Fibroblast of gingiva (primary cell): ENCODE measurements at places on chromosomes 6 and 20.

DNA sequence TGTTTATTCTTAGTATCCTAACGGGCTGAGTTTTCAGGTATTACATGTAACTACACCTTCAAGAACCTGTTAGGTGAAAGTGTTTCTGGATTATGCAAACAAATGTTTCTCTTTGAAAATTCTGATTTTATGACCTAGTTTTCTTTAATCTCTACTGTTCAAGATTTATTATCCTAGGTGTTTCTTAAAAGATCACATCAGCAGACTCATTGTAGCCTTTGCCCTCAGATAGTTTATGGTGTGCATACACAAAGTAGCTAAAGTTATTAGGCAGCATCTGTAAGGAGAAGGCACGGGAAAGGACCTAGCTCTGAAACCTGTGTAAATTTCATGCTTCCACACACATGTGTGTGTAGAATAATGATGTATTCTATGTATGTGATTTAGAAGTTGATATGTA is 21.7 kb downstream of the PANK2 start:
- DNase-seq, result no peak

- no peak for DNase-seq
These were observed 131.6 kb upstream of the NEDD9 start for GRCh38 chr6:11363881-11364576.

GRCh38 chr20:46870041-46870440 is 24.6 kb upstream of the EYA2 start:
- DNase-seq, result no peak

- no peak for DNase-seq
These were observed 134.1 kb upstream of the PREP start for GRCh38 chr6:105536961-105537360.

- DNase-seq, result no peak
These were observed 12.2 kb upstream of the ZBTB46 start for GRCh38 chr20:63843222-63843621.

GRCh38 chr20:47741669-47742608 is 43.3 kb downstream of the SULF2 start:
- DNase-seq, result no peak

GRCh38 chr6:12014873-12015149 is 2.7 kb downstream of the HIVEP1 start:
- no peak for DNase-seq

DNA sequence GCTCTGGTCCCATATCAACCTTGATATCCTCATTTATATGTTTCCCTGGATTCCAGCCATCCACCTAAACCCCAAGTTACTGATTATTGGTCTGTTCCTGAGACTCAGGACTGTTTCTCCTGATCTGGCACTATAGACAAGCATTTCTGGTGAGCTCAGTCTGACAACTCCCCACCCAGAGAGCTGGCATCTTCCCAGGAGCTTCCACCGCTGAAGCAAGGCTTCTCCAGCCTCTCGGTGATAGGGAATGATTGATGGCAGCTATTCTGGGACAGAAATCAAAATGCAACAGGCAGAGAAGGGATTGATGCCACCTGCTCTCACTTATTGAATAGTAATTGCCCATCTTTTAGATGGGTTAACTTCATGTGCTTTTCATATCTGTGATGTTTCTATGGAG is 169.7 kb upstream of the GGTLC1 start:
- no peak for DNase-seq

DNA sequence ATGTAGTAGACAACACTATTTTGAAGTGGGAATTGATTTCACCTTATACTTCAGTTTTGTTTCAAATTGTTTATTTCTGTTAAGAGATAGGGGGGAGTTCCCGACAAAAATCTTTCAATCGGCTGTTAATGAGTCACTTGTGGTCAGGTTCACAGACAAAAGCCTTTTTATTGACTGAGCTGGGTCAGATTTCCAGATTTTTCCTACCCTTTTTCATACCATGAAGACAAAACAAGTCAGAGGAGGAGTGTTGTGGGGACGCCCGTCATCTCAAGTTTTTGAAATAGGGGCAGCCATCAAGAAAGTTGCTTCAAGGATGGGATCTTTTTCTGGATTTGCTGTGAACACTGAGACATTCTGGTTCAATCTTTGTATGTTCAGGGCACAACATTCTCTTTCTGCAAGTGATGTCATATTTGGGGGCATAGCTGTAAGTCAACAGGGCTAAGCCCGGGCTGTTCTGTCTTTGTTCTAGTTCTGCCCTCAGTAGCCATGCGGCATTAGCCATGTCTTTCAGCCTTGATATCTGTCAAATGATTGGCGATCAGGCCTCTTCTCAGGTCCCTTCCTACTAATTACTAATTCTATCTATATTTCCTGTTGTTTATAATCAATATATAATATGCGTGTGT is 496.0 kb upstream of the MARCKS start:
- peak; percentile 6 for DNase-seq

GRCh38 chr6:166005944-166006899 is 161.4 kb downstream of the TBXT start:
- peak; percentile 79 for DNase-seq

DNA sequence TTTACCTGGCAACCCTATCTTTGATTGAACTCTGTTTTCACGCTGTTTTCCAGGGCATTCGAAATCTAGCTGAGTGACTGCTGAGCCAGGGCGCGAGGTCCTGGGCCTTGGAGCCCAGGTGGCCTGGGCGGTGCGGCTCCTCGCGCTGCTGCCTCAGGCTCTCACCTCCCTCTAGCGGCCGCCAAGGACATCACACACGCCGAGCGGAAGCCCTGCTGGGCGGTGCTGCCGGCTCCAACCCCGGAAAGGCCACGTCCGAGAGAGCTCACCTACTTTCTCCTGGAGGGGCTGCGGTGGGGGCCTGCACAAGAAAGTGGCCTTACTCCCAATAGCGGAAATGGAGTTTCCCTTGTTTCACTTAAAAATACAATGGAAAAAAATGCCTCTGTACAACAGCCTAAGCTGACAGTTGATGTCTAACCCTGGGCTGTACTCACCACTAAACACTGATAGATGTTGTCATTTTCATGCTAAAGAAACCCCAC is 77.7 kb downstream of the ELOVL4 start:
- peak; percentile 61 for DNase-seq

- no peak for DNase-seq
These were observed 245.8 kb upstream of the SULF2 start for GRCh38 chr20:48031122-48031521.

DNA sequence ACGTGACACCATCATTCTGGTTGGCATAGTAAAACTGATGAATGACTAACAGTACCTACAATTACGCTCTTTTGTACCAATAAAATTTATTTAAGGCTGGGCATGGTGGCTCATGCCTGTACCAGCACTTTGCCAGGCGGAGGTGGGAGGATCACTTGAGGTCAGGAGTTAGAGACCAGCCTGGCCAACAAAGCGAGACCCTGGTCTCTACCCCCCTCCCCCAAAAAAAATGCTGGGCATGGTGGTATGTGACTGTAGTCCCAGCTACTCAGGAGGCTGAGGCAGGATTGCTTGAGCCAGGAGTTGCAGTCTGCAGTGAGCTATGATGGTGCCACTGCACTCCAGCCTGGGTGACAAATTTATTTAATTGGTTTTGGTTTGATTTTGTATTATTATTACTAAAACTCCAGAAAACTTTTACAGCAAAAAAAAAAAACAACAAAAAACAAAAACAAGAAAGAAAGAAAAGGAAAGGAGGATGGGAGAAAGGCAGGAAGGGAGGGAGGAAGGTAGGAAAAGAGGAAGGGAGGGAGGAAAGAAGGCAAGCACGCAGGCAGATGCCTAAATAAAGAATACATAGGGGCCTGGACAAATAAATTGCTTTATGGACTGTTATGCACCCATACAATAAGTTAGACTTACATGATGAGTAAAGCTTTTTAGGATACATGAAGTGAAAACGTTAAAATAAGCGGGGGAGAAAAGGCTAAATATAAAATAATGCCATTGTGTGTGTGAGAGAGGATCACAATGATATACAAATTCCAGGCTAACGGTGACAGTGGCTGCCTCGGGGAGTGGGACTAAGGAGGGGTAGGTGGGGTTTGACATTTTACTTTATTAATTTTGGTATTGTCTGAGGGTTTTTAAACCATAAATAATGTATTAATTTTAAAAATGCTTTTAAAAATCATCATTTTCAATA is 682 bp upstream of the ZSCAN9 start:
- no peak for DNase-seq

- peak; percentile 9 for DNase-seq
These were observed 62.1 kb upstream of the CNKSR3 start for GRCh38 chr6:154572556-154572955.

DNA sequence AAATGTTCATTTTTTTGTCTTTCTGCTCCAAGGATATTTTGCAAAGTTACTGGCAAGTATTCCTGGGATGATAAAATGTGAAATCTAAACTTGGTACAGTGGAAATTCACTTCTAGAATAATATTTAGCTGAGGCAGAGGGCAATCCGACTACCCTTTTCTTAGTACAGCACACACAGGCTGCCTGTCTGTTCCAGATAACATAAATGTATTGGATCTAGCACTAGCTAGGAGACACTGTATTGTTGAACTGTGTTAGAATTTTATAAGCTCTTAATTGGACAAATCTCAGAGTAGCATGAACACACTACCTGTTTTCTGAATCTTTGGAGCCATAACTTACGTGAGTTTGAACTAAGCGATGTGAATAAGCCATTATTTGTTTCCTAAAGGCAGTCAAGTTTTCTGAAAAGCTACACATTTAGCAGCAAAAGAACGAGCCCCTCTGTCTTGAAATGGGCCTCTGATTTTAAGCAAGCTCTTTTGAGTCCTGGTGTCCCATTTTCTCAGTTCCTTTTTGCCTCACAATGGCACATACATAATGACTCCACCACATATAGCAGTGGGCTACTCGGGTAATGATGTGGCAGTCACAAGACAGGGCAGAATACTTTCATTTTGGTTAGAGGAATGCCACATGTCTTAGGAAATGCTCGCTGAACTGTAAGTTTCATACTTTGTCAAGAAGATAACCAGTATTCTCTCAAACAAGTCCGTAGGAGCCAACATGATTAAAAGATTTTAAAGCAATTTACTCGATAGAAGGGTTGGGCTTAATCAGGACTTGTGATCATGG is 116.5 kb upstream of the ESR1 start:
- peak; percentile 59 for DNase-seq

DNA sequence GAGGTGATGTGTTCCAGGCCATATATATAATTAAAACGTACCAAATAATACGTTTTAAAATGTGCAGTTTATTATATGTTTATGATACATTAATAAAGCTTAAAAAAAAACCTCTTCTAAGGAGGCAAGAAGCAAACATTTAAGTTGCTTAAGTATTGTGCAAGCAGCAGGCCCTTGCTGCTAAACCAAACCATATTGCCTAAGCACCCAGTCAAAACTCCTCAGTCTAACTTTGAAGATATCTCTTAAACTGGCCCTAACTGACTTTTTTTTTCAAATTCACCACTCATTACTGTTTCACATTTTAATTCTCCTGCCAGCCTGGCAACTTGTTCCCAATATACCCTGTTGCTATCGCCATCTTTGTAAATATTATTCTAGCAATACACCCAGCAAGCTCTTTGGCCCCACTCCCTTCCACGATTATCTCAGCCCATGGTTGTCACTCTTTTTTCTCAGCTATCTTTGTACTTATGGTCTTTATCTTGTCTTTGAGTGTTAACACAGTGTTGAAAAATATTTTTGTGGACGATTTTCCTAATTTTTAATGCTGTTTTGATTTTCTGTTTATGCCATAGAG is 60.9 kb downstream of the C6orf58 start:
- peak; percentile 87 for DNase-seq

DNA sequence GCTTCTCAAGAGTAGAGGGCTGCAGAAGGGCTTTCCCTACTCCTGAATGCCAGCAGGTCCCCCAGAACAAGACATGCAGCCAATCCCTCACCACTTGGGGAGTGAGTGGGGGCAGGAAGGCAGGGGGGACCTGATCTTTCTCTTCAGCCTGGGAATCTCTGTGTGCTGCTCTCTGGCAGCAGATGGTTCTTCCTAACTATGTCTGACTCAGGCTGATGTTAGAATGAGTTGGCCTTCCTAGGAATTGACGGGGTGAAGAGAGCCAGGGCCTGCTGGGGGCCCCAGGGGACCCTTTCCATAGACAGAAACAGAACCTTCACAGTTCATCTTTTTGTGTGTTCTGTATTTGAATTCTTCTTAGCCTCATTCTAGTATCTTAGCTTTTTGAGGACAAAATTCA is 29.0 kb upstream of the TCP11 start:
- DNase-seq, result no peak

- no peak for DNase-seq
These were observed 184.6 kb downstream of the SMOC2 start for GRCh38 chr6:168625602-168626001.

DNA sequence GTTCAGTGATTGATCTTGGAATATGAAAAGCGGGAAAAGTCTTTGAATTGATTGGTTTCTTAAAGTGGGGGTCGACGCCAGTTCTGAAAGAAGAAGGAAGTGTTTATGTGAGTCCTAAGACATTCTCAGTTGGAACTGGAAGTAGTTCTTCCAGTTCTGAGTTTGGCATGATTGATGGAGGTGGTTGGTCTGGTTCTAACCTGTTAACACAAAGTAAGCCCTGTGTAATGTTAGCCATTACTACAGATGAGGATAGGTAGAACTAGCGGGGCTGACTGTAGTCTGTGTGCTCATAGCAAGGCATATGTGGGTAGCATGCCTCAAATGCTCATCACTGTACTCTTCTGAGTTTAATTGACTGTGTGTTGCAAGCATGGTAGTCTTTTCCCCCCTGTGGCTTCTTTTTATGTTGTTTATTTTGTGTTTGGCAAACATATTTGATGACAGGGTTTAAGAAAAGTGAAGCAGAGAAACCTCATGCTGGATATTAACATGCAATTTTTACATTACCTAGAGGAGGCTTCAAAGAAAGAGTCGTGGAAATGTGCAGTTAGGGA is 24.9 kb downstream of the CITED2 start:
- DNase-seq, result peak; percentile 27
